ENCODE measurements at places on chromosomes 1 and 21.

DNA sequence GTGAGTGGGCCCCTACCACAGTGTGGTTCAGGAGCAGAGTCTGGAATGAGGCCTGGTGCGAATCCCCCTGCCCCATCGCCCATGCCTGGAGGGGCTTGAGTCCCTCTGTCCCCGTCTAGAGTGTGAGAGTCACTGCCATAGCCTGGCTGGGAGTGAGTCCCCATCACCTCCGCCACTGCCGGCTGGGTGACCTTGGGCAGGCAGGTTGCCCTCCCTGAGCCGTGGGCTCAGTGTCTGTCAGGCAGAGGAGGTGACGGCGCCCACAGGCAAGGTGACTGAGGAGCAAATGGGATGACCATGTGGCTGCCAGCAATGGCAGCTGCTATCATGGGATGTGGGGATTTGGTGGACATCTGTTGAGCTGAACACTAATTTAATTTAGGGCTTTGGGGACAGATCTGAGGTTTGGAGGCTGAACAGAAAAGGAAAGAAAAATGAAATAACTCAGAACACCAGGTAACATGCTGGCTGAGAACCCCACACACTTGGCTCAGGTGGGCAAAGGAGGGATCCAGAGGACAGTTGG, 38.1 kb upstream of the GPR153 start:
- DNase-seq = no peak

- peak; percentile 67 for DNase-seq
Measured at GRCh38 chr1:156889802-156890580, 3.5 kb upstream of the PEAR1 start.

DNA sequence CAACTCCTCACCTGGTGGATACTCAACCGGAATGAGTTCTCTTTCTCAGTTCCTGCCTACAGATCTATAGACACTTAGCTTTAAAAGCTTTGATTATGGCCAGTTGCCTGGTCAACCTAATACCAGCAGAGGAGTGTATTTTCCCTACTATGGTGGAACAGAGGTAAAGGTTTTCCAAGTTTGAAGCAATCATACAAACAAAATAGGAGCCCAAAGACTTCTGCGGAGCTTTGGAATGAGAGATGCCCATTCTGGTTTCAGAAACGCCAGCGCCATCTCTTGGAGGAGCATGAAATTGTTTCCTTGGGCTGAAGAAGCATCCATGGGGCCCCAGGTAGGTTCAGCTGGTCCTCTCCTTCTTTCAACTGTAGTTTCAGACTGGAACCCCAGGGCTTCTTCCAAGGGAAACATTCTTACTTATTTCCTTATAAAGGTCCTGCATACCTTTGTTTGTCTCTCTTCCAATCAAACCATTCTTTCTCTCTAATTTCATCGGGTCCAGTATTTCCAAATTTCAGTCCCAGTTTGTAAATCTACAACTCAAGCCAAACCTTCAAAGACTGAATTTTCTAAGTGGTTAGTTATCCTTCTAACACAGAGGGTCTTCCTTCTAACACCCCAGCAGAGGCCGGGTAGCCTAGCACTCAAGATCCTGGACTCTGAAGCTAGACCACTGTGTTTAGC, 95.9 kb downstream of the KCNJ15 start:
- peak; percentile 73 for DNase-seq

DNA sequence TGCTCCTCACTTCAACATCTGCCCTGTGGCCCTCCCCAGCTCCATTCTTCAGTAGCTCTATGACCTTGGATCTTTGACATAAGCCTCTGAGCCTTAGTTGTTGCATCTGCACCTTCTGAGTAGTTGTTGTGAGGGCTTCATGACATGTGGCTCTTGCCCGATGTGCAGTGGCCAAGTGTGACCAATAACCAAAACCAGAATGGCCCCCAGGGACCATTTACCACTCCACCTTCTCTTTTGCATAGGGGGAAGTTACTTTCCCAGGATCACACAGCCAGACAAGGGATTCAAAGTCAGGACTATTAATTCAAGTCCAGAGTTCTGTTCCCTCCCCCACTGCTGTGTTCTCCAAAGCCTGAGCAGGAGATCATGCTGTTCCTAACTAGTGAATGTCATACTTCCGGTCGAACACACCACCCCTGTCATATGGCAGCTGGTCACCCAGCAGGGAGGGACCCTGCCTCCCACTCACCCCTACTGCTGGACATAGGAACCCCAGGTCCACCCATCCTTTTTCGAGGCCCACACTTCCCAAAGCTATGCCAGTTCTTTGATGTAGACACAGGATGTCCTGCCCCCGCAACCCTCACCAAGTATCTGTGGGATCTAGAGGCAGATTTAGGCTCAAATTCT, 4.0 kb downstream of the FGR start:
- no peak for DNase-seq

DNA sequence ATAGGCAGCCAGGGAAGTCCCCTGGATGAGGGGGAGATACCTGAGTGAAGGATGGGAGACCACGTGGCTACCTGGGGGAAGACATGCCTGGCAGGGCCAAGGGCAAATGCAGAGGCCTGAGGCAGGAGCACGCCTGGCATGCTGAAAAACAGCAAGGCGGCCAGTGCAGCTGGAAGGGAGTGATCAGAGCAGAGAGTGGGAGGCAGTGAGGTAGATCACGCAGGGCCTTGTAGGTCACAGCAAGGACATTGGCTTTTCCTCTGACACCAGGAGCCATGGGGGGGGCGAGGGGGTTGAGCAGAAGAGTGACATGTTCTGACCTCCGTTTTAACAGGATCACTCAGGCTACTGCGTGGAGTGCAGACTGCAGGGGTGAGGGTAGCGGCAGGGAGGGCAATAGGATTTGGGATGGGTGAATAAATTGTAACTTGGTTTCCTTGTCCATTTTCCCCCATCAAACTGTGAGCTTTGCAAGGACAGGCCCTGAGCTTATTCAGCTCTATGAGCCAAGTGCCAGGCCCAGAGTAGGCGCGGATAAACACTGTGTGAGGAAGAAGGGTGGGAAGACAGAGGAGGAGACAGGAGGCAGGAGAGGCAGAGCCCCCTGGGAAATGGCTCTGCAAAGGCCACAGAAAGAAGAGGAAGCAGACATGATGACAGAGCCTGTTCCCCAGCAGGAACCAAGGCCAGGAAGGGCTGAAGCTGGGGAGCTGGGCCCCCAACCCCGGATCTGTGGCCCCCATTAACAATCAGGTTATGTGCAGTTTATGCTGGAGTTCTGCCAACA, 16.6 kb downstream of the IFI6 start:
- DNase-seq = no peak

DNA sequence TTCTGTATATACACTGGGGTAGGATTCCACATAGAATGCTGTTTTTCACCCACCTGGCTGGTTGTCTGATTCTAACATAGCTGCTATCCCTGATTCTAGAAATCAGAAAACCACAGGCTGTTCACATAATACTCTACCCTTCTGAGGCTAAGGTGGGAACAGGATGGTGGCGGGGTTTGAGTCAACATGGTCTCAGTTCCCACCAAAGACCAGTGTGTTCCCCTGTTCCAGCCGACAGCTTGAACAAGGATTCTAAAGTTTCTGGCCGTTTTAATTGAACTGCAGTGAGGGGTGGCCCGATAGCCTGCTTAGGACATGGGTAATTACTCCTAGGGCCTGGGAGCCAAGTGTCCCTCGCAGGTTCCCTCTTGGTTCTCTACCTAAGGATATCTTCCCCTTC, 38.4 kb downstream of the PEX14 start:
- no peak for DNase-seq

DNA sequence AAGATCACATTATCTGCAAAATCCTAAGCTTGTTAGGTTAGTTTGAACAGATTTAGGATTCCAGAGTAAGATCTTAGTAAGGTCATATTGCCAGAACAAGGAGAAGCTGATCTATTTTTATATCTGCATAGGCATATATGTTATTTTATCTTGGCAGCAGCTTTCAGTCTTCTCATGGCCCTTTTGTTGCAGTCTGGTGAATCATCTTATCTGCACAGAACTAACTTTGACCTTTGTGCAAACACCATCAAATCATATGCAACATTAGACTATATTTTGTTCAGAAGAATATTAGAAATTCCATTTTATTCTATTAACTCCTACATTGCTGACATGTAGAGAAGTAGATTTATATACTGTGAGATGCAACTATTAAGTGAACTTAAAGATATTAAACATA, 107.3 kb downstream of the CLEC20A start:
- no peak for DNase-seq

GRCh38 chr1:234277161-234277868, 95.9 kb upstream of the COA6 start:
- no peak for DNase-seq

DNA sequence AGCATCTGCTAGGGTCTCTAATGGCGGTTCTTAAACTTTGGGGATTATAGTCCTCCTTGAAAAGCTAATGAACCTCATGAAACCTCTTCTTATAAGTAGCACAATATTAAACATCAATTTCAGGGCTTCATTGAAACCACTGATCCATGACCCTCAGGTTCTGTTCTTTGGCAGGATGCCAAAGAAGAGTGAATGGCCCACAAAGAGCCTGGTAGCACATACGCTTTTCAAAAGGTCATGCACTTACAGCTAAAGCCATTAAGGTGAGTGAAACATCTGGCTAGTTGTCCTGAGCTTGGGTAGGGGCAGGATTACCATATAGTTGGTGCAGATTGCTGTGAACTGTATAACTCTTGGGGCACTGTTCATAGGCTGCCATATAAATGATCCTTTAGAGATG, 42.3 kb downstream of the MDM4 start:
- DNase-seq = no peak

DNA sequence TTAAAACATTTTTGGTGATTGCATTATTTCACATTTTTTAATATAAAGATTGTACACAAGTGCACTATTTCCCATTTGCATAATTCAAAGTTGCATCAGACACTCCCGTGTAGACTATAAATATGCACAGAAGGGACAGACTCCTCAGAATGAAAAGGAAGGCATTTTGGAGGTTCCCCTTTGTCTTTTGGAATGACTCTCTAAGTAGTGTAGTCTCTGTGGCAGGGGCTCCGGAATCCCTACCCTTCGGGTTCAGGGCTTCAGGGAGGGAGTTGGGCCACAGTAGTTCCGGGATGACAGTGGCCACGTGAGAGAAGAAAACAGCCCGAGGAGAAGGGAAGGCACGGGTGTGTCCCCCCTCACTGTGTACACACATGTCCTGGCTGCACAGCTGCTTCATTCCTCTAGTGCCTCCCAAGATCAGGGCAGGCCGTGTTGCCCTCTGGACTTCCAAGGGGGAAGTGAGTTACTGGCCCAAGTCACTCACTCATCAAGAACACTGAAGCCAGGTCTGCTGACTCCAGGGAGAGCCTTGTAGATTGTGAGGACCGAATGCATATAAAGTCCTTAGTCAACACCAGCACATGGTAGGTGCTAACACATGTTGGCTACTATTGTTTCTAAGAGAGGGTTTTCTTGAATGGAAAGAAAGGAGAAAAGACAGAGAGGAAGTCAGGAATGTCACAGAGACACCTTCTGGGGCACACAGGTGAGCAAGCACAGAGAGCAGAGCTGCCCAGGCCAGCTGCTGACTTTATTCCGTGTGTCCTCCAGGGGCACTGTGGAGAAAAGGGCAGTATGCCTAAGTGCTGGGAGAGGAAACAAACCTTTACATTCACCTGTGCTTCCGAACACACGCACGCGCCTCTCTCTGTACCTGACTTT, 39.8 kb downstream of the LHX4 start:
- DNase-seq = no peak

DNA sequence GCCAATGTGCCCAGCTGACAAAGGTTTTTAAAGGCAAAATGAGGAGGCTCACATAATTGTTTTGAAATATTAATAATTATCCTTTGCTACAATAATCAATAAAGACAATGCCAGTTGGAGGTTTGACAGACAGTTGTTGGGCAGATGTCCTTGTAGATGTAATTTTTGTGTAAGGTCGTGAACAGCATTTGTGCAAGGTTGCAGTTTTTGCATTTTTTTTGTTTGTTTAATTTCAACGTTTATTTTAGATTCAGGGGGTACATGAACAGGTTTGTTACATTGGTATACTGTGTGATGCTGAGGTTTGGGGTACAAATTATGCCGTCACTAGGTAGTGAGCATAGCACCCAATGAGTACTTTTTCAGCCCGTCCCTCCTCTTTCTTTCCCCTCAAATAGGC, 9.3 kb downstream of the MPZ start:
- no peak for DNase-seq

- DNase-seq = no peak
Measured at GRCh38 chr1:50023292-50024159, at the start of gene AGBL4. Gene AGBL4, minus strand, starts transcription at chr1:50023954.
